Ureter (tissue), 1 donor: ENCODE measurements at places on chromosomes 5 and 9.
A peak's percentile ranks its signal among the peaks of the same experiment; 100 is the strongest.

GRCh38 chr5:179264783-179265513, 80.3 kb downstream of the ADAMTS2 start:
- DNase-seq: peak; percentile 48

DNA sequence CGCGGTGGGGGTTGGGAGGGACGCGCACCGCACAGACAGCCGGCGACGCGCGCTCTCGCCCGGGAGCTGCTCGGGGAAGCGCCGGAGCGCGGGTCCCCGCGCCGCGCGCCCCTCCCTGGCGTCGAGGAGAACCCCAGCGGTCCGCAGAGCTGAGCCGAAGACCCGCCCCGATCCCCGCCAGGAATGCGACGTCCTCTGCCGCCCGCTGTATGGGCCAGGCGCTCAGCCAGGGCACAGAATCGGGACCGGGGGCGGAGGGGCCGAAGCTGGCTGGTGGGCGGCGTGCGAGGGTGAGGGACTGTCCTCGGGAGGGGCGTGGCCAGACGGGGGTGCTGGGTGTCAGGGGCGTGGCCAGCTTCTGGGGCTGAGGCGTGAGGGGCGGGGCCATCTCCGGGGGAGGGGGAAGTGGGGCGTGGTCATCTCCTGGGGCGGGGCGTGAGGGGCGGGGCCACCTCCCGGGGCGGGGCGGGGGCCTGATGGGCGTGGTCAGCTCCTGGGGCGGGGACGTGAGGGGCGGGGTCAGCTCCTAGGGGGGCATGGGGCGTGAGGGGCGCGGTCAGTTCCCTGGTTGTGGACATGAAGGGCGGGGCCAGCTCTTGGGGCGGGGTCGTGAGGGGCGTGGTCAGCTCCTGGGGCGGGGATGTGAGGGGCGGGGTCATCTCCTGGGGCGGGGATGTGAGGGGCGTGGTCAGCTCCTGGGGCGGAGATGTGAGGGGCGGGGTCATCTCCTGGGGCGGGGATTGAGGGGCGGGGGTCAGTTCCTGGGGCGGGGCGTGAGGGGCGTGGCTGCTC, 965 bp downstream of the PTGDS start:
- DNase-seq: peak; percentile 73

GRCh38 chr9:91028166-91028827, 226.7 kb downstream of the SYK start:
- no peak for DNase-seq

GRCh38 chr5:2254406-2254805, 371.7 kb upstream of the IRX4 start:
- DNase-seq: no peak

DNA sequence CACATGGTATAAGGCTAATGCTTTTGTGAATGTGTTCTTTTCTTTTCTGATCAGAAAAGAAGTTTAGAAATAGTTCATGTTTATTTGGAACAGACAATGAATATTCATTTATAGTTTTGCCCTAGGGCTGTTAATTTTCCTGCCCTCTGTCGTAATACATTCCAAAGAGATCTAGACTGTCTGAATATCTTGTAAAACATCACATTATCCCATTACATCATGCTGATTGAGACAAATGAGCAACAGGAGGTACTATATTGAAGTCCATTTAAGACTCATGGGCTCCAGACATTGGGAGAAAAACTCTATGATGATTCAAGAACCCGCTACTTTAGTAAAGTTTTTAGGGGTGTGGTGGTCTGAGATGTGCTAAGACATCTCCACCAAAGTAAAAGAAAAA, 121.2 kb upstream of the MAP1B start:
- DNase-seq: no peak

GRCh38 chr5:59193616-59194319, 610.9 kb downstream of the RAB3C start:
- DNase-seq: peak; percentile 48

DNA sequence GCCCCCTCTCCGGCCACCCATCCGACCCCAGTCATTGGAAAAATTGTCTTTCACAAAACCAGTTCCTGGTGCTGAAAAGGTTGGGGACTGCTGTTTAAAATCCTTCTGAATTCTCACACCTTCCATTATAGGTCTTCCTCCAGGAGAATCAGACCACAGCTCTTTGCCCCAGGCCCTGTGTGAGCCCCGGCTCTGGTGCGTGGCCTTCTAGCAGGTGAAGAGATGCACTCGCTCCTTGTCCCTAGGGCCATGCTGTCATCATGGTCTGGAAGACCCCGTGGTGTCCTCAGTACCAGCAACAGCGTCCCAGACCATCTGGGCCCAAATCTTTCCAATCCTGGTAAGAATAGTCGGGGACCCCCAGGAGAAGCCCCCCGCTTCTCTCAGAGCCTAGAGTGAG, 95.2 kb downstream of the DAP start:
- DNase-seq: no peak

DNA sequence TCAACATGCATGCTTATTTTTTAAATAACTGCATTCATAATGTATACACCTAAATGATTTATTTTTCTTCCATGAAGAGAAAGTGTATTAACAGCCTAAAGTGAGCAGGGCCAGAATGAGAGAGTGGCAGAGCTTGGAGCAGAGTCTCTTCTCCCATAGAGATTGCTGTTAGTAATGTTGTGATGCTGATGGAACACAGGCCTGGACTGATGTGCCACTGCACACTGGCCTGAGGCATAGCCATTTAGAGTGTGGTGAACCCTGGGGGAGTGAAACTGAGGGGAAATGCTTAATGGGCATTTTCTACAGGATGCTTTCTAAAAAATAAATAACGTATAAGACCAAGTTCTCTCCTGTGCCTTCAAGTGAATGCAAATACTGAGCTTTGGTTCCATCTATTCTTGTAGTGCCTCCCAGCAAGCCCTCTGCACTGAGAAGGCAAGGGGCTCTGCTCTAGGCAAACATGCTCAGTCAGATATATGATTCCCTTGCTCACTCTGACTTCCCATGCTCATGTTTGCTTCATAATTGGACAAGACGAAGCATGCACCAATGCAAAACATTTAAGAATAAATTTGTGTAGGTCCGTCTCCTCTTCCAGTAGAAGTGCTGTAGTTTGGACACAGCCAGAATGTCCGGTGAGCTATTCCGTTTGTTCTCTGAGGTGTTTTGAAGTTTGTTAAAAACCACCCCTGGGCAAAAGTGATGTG, 185.7 kb downstream of the PBX3 start:
- DNase-seq: no peak

- no peak for DNase-seq
Observed at GRCh38 chr9:88531920-88532698, 2.9 kb upstream of the NXNL2 start.

GRCh38 chr5:40813698-40814281, 15.6 kb upstream of the PRKAA1 start:
- no peak for DNase-seq

GRCh38 chr9:119968836-119969707, 599.8 kb upstream of the BRINP1 start:
- peak; percentile 85 for DNase-seq

DNA sequence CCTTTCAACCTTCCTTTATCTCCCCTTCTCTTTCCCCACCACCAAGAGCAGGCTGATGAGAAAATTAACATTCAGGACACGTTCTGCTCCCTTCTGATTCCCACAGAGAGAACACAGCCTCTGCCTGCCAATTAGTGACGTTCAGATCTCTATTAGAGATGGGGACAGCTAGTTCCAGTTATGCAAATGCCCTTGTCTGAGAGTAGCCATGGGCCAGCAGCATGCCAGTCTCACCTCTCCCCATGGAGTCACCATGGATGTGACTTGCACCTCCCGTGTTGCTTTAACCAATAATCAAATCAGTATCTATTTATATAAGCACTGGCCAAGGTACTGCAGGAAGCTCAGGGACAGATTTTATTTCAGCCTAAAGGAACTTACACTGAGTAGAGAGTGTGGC, 61.3 kb downstream of the KCNIP1 start:
- DNase-seq: peak; percentile 24

- no peak for DNase-seq
Observed at GRCh38 chr5:160116991-160117390, 2.3 kb downstream of the PWWP2A start.

DNA sequence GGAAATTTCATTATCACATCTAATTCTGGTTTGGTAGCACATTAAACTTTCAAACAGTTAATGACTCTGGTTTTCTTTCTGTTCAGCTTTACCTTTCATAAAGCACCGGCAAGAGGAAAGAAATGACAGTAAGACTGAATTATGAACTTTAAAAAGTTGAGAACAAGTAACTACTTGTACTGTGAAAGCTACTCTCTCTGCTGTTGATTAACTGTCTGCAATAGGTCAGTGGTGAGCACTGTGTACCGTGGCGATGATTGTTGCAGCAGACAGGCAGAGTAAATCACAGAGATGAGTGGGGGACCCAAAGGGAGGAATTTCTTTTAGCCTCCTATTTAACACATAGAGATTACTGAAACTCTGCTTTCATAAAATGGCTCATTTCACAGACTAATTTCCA, 74.0 kb upstream of the MEF2C start:
- DNase-seq: no peak

DNA sequence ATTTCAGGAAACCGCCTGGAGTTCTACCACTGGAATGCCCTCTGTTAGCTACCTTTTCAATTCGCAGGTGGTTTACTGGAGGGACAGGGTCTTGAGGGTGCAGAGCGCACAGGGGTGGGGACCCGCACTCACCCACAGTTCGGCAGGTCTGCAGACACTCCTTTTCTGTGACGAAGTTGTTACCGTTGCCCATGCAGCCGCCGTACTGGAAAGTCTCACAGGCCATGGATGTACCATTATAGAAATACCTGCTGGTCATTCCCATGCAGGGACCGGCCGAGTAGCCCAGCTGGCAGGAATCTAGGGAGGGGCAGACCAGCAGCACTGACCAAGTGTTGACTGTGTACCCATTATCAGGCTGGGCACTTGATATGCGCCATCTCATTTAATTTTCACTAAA, 16.8 kb downstream of the AMBP start:
- no peak for DNase-seq

DNA sequence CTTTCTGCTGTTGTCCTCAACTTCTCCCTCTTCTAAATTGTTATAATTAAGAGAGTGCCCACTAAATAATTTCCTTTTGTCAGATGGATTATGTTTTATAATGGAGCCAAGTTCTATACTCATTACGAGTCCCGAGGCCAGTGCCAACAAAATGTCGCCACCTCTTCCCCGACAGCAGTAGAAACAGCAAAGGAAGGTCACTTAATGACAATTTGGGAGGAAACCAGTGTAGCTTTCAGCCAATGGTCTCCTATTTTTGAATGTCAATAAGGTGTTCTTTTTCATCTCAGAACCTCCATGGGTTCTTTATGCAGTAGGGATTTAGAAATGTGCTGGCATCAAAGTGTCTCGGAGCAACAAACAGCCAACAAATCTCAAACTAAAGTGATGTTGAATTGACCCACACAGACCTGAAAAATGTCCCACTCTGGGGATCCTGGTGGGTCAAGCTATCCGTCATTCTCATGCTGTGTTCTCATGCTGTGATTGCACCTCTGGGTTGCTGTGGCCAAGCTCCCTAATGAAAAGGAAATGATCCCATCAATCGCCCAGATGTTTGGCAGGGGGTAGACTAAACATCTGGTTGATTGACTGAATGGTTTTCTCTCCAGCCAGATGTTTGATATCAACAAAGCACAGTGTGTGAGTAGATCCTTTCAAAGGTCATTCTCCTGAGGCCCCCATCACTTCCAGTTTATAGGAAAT, 291.9 kb downstream of the DMAC1 start:
- no peak for DNase-seq

- no peak for DNase-seq
Observed at GRCh38 chr9:84970432-84970831, 300.9 kb downstream of the NTRK2 start.

GRCh38 chr5:67353500-67354450, 157.2 kb upstream of the CD180 start:
- DNase-seq: no peak

GRCh38 chr5:176644294-176644693, 3.0 kb upstream of the TSPAN17 start:
- DNase-seq: no peak

GRCh38 chr5:90875456-90875855, 316.9 kb downstream of the ADGRV1 start:
- no peak for DNase-seq

GRCh38 chr9:90868555-90868954, 66.9 kb downstream of the SYK start:
- DNase-seq: no peak

GRCh38 chr5:179113945-179114641, 53.9 kb downstream of the ZNF354C start:
- DNase-seq: peak; percentile 8

- DNase-seq: no peak
Observed at GRCh38 chr5:175168882-175169507, 275.0 kb downstream of the DRD1 start.

DNA sequence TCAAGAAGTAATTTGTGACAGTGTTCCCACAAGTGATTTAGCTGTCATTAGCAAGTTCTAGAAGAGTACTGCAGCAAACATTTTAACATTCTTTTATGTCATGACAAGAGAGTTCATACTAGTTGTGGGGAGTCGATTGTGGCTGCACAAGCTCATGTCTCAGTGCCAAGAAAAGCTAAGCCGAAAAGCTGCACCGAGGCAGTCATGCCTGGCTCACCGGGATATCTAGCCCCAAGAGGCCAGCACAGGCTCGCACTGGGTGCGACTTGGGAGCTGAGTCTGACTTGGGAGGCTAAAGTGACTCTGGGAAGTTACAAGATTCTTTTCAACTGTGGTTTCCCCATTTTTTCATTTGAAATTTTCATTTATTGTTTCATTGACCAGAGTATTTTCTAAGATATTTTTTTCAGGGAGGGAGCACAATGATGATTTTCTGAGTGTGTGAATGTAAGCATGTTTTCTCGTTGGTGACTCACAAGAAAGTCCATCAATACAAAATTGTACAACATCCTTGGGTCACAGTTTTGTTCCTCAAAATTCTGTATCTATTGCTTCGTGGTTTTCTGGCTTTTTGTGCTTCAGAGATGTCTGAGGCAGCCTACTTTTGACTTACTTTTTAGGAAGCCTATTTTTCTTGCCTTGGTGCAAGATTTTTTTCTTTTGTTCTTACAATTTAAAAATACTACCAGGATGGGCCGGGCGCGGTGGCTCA, 18.7 kb downstream of the CAST start:
- DNase-seq: no peak

DNA sequence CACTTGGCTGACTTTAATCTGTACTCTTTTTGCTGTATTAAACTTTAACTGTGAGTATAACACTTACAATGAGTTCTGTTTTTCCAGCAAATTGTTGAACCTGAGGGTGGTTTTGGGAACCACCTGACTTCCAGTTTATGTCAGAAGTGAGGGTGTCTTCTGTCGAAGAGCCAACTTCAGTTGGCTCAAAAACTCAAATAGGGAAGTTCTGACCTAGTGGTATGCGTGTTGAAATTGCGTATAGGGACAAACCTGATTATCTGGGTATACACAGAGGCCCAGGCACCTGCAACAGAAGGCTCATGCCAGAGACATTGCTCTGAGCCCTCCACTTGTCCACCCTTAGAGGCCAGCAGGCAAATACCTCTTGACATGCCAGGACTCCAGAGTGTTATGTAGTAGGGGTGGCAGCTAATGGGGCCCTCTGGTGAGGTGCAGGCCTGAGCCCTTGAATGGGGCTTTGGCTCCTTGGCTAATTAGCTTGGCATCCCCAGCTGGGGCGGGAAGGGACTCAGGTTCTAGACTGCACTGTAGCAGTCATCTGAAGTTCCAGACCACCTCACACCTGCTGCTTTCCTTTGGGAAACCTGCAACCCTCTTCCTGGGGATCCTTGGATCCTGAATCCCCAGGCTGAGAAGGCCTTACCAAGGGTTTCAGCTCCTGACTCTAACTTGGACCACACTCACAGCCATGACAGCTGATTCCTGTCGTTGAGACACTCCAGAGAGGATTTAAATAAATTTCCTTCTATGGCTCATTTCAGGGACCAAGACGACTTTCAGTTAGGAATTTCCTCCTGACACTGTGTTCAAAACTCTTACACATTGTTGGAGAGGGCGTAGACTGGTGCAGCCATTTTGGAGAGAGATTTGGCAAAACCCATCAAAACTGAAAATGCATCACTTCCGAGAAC, 189.6 kb downstream of the HSPA4 start:
- DNase-seq: no peak
